ENCODE measurements at places on chromosomes 4 and X.

- DNase-seq, result no peak
These were observed 77.6 kb downstream of the PRKG2 start for GRCh38 chr4:81137446-81137845.

- DNase-seq, result no peak
These were observed 466 bp upstream of the CCNA2 start for GRCh38 chr4:121824171-121824527.

GRCh38 chr4:17559709-17560048, 17.3 kb upstream of the LAP3 start:
- DNase-seq, result no peak

DNA sequence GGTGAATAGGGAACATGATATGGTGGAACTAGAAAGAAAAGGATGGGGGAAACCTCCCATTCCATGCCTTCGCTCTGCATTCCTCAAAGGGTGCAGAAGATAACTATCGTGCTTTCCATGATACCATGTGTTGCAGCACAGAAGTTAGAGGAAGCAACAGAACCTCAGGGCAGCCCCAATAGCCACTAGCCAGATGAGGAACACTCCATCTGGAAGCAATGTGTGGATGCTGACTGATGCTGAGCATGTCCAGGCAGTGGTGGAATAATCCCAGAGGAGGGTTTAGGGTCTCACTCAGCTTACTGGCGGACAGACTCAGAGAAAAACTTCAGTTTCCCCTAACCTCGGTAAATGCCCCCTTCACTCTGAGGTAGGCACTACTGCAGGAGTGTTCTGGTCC, 7.5 kb downstream of the SMIM10 start:
- DNase-seq, result no peak

DNA sequence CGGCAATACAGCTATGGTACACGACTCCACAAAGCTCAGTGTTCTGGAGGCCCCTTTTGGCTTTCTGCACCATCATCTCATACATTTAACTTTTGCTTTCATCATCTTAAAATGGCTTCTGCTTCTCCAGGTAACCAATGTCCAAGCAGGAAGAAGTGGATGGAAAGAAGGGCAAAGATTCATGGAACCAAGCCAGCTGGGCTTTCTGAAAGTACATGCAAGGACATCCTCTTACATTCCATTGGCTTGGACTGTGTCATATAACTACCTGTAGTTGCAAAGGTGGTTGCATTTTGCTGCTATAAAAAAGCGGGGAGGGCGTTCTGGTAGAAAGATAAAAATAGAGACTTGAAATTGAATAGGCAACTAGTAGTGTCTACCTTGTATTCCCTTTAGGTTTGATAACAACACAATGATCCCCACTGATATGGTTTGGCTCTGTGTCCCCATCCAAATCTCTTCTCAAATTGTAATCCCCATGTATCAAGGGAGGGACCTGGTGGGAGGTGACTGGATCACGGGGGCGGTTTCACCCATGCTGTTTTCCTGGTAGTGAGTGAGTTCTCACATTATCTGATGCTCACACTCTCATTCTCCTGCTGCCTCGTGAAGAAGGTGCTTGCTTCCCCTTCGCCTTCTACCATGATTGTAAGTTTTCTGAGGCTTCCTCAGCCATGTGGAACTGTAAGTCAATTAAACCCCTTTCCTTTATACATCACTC, 6.7 kb upstream of the FHIP1A start:
- no peak for DNase-seq

DNA sequence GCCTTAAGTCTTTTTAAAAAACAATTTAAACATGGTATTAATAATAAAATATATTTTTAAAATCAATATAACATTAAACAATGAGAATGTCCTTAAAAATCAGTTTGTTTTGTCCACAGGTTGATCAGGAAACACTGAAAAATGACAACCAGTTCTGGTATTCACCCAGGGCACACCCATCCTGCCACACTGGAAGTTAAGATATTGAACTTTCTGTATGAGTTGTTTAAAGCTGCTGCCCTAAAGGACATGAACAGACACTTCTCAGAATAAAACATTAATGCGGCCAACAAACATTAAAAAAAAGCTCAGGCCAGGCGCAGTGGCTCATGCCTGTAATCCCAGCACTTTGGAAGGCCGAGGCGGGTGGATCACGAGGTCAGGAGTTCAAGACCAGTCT, 15.0 kb upstream of the HOPX start:
- no peak for DNase-seq

- no peak for DNase-seq
These were observed 27.7 kb downstream of the MAEA start for GRCh38 chr4:1317177-1318045.

DNA sequence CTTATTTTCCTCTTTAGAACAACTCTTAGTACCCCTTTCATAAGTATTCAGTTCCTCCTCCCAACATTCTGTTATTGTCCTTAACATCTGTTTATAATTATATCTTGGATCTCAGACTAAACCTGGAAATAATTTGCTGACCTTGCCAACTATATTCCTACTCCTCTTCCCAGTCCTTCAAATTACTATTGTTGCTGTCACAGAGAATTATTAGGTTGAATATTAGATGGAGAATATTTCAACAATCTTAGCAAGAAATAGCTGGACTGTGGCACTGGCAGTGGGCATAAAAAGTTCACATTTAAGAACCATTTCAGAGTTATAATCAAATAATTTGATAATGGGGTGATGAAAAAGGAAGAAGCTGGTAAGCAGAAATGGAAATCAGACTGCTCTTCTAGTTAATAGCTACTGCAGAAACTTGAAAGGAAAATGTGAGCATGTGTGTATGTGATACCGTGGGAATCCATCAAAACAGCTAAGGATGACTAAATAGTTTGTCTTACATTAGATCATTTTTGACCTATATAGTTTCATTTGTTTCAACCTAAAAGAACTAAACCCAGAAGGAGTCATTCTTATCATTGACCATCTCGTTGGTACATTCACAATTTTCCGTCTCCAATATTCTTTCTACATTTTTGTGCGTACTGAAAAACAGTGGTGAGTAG, 43.3 kb upstream of the PRDM8 start:
- DNase-seq, result no peak

- no peak for DNase-seq
These were observed 96.6 kb upstream of the LRPAP1 start for GRCh38 chr4:3628868-3629175.

DNA sequence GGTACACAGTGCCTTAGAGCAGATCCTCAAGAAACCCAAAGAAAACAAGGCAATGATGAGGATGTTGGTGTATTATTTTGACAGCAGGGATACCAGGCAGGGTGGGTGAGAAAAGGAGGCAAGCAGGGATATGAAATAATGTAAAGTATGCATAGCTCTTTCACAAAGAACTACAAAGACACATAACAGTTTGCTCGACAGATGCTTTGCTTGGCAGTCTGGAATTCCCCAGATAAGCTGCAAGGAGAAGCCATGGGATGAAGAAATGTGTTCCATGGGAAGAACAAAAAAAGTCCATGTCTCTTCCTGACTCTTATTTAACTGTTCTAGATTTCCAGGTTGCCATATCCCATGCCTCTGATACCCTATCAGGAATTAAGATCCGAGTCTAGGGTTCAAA, 75.4 kb downstream of the FAM13A start:
- no peak for DNase-seq

- DNase-seq, result no peak
These were observed 1324.2 kb downstream of the RPA4 start for GRCh38 chrX:98207947-98208346.

DNA sequence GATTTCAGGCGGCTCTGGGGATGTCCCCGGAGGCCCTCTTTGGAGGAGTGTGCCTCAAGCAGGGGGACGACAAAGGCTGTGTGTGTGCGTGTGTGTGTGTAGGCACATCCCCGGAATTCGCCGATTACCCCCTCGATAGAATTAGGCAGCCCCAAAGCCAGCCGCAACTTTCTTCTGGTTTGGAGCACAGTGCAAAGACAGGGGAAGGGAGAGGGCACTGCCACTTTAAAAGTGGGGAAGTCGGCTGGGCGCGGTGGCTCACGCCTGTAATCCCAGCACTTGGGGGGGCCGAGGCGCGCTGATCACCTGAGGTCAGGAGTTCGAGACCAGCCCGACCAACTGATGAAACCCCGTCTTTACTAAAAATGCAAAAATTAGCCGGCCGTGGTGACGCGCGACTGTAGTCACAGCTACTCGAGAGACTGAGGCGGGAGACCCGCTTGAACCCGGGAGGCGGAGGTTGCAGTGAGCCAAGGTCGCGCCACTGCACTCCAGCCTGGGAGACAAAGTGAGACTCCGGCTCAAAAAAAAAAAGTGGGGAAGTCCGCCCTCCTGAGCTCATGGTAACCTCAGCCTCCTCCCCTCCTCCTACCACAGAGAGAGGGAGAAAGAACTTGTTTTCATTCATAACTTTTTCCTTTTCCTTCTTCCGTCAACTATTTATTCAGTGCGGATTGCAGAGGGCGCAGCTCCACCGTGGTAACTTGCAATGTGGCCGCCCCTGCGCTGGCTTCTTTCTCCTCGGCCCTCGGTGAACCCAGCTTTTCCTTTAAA, 2.4 kb downstream of the SPRY1 start:
- DNase-seq, result no peak

GRCh38 chr4:96145601-96146000, 305.7 kb downstream of the PDHA2 start:
- no peak for DNase-seq

GRCh38 chr4:41122775-41123174, 91.6 kb downstream of the APBB2 start:
- no peak for DNase-seq

Data from NCI-H460 (cell line).